ENCODE measurements at places on chromosomes 5 and 9.
A peak's percentile ranks its signal among the peaks of the same experiment; 100 is the strongest.

DNA sequence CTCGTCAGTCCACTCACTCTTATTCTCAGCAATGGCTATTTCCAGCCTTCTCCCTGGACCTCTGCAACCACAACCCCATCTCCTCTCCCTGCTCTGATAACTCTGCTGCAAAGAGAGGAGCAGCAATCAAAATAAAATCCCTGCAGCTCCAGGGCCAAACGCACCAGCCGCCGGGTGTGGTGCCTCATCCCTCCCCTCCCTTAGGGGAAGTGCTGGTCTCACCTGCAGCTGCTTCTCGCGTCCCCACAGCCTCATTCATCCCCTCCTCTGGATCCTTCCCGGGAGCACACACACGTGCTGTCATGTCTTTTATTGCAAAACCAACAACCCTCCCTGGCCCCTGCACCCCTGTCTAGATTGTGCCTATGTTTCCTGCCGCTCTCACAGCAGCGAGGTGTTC lies 77.8 kb downstream of the TENT4A start:
- no peak for DNase-seq

- no peak for DNase-seq
These were observed 65.4 kb upstream of the RNF180 start for GRCh38 chr5:64100203-64100602.

DNA sequence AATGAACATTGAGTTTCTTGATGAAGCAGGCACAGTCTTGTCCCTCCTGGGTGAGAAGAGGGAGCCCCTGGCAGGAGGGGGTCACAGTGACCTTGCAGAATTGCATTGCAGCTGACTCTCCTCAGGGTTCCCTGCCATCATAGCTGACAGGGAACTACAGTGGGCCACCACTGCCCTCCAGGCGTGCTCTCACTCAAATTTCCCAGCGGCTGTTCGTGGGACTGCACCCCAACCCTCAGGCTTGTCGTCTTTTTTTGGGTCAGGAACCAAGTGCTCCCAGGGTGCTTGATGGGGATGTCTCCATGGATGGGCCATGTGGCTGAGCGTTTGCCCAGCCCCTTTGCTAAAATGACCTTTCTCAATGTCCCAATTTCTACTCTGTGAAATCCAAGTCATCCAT lies 215.8 kb downstream of the MELK start:
- no peak for DNase-seq

- DNase-seq, result no peak
These were observed 46.1 kb downstream of the DCP2 start for GRCh38 chr5:113022661-113023060.

- DNase-seq, result no peak
These were observed 123.9 kb downstream of the RAB3C start for GRCh38 chr5:58706736-58707135.

- DNase-seq, result peak; percentile 61
These were observed 312.8 kb downstream of the NDUFS4 start for GRCh38 chr5:53873235-53873634.

DNA sequence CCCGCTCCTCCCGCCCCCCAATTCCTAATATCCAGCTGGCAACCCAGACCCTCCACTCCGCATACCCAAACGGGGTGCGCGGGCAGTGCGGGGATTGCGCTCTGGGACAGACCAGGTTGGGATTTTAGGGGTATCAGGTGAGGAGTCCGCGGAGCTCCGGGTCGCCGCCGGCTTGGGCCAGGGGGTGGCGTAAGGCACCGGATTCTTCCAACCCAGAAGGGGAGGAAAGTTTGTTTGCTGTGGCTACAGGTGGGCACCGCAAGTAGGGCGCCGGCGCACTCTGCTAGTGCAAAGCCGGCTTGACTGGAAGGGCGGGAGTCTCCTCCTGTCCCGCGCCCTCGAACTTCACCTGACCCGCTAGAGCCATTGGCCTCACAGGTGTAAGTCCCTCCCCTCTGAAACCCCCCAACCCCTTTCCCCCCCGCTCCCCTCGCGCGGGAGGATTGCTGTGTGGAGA lies 709 bp downstream of the IQGAP2 start:
- DNase-seq, result peak; percentile 33

GRCh38 chr9:69811351-69811868 lies 9.2 kb upstream of the CFAP95 start:
- DNase-seq, result peak; percentile 30

DNA sequence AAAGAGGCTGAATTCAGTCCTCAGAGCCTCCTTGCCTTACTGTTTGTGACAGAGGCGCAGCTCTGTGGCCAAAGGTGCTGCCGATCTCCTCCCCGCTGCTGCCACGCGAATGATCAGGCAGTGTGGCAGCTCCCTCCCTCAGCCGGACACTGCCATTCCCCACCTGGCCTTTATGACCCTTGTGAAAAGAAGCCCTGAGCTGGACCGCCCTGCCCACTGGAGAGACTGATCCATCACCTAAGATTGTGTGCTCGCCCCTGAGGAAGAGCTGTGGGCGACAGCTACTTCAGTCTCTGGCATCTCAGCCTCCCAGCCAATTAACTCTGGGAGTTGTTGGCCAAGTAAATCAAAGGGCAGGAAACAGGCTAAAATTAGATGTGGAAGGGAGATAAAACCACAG lies 90.9 kb downstream of the CARTPT start:
- DNase-seq, result no peak

DNA sequence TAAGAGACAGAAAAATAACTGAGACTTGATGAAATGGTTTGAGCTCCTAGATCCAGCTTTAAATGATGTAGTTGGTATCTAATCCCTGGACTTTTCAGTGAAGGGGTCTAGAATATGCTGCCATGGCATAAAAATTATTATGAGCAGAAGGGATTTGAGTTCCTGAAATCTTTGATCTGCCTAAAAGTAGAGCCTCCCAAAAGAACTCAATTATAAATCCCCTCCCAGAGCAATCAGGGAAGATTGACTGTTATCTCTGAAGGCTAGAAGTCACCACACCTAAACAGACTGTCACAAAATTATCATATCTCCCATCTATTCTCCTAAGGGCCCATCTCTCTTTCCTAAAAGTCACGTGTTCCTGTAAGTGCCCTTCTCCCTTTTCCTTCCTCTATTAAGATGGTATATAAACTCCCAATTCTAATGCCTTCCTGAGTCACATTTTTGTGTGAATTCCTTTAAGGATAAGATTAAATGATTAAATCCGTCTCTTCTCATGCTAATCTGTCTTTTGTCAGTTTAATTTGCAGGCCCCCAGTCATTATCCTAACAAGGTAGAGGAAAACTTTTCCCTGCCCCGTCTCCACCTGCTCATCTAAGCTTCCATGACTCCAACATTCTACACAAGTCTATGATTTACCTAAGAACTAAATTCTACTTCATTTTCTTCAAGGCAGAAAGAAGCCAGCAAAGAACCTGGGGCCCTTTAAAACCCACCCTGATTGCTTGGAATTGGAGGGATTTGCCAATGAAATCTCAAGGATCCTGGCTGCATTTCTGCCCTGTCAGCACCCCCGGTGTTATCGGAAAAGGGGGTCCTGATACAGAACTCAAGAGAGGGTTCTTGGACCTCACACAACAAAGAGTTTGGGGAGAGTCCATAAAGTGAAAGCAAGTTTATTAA lies 47.1 kb upstream of the PWWP2A start:
- no peak for DNase-seq
